ENCODE measurements at places on chromosomes 2 and 18. TPM values are rescaled to one million over a fixed set of nuclear protein-coding genes. Genes with fewer than 3 reads are reported as not detected.

NT5DC4 gene
- not detected for total RNA-seq

DSEL gene
- 0.40 TPM for total RNA-seq

HRH4 gene
- total RNA-seq = not detected

DOK6 gene
- not detected for total RNA-seq

UNC80 gene
- total RNA-seq = not detected

RUFY4 gene
- not detected for total RNA-seq

FER1L5 gene
- total RNA-seq = not detected

GEN1 gene
- 13.7 TPM for total RNA-seq

ACOXL gene
- not detected for total RNA-seq

EFR3B gene
- 17.9 TPM for total RNA-seq

GALNT5 gene
- total RNA-seq = 3.2 TPM

FOXD4L1 gene
- 0.31 TPM for total RNA-seq

ADRA2B gene
- total RNA-seq = 0.08 TPM

FBLN7 gene
- 0.86 TPM for total RNA-seq

PSMA8 gene
- not detected for total RNA-seq

TUBA3E gene
- total RNA-seq = not detected

TWIST2 gene
- total RNA-seq = 19.4 TPM

CYP27A1 gene
- 0.34 TPM for total RNA-seq

SERPINB11 gene
- total RNA-seq = not detected

TTLL4 gene
- 29.6 TPM for total RNA-seq

UGT1A3 gene
- total RNA-seq = not detected

OXER1 gene
- total RNA-seq = not detected

ZEB2 gene
- total RNA-seq = 6.2 TPM

TUBB8B gene
- total RNA-seq = not detected

DYNAP gene
- total RNA-seq = not detected

ERICH2 gene
- not detected for total RNA-seq

FAM228A gene
- not detected for total RNA-seq

SERPINB7 gene
- total RNA-seq = 2.9 TPM

Data from A549 treated with DMSO at 1 μM for 4 hours (cell line).